ENCODE measurements at places on chromosomes 16 and 17.

- DNase-seq = no peak
Measured at GRCh38 chr17:19370493-19370960, 7.8 kb upstream of the MAPK7 start.

- no peak for DNase-seq
Measured at GRCh38 chr16:381789-382717, at the start of gene PGAP6. Gene PGAP6 (minus strand): TSS chr16:381978. CDS start chr16:381821, 157 bp downstream.

- DNase-seq = peak; percentile 84
Measured at GRCh38 chr17:3668279-3669084, at the start of the genes EMC6 and TAX1BP3. Gene EMC6 (plus strand): TSS chr17:3668812. CDS start chr17:3669147, 335 bp downstream. Gene TAX1BP3 (minus strand): TSS chr17:3668578. CDS start chr17:3668526, 52 bp downstream.

- DNase-seq = no peak
Measured at GRCh38 chr16:53168744-53169143, 114.0 kb downstream of the CHD9 start.

GRCh38 chr16:52465711-52466267 is 81.2 kb downstream of the TOX3 start:
- DNase-seq = no peak

GRCh38 chr16:14337303-14338191 is 266.4 kb downstream of the MRTFB start:
- no peak for DNase-seq

DNA sequence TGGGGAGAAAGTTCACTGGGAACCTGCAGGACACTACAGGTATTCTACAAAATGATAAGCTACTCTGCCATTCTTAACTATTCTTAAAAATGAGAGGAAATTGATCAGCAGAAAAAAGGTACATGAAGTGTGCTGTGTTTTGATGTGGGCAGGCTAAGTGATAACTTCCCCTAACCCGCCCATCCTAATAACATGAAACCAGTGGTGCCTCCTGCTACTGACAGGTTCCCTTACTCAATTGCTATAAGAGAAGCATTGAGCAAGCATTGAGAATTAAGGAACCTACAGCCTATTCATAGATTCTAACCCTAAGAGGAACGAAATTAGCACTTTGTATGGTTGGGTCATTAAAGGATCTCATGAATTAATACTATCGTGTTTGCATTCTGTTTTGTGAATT is 18.9 kb downstream of the XYLT1 start:
- DNase-seq = no peak

DNA sequence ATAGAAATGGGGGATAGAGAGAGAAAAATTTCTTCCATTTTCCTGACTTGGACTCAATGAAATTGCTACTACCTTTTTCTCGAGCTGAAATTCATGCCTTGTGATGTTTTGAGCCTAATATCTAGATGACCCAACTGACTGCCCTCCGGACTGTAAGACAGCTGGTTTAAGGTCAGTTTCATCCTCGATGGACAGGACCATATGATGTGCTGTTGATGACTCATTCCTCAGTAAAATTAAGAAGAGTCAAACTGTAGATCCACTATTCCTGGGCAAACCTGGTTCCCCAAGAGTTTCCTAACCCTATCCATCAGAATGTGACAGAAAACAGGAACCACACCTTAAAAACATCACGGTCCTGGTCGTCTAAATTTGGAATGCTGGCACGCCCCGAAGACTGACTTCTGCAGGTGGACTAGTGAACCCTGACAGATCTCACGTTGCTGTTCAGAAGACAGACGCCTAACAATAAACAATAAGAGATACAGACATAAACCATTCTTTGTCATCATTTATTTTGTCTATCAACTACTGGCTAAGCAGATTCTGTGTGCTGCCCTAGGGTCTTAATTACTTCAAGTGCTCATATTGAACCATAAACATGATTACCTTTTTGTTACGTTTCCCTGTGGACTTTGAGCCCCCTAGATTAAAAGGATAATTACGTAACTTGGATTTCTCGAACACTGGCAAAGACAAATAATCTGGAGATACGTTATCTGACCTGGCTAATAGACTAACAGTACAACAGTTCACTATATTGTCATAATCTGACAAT is 45.1 kb upstream of the NOS2 start:
- DNase-seq = no peak

DNA sequence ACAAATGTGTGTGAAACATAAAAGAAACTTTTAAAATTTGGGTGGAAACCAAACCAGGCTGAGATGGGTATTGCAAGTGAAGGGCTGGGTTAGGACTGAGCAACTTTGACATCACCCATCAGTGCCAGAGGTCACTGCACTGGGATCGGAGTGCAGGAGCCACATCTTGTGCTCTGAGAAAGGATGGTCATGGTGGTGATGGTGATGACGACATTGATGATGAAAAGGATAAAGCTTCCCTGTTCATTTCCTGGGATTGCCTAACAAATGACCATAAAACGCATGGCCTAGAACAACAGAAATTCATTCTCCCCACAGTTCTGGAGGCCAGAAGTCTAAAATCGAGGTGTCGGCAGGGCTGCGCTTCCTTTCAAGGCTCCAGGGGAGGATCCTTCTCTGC is 324.0 kb downstream of the MAF start:
- no peak for DNase-seq

GRCh38 chr17:72719578-72720493 is 372.7 kb downstream of the SLC39A11 start:
- DNase-seq = no peak

- DNase-seq = no peak
Measured at GRCh38 chr17:53462393-53462811, 360.3 kb upstream of the KIF2B start.

DNA sequence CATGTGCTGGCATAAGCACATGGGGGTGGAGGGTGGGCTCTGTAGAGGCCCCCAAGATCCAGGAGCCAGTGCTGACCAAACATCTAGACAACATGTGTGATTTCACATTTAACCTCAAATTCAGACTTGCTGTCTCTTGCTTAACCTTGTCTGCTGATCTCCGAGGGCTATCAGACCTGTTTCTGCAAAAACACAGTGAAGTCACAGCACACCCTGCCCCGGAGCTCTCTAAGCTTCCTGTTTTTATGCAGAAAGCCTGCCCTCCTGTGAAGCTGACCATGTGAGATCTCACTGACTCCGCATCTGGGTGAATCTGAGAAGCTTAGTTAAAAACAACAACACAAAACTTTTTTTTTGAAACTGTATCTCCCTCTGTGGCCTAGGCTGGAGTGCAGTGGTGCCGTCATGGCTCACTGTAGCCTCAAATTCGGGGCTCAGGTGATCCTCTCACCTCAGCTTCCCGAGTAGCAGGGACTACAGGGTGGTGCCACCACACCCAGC is 6.6 kb upstream of the DPEP2 start:
- no peak for DNase-seq

DNA sequence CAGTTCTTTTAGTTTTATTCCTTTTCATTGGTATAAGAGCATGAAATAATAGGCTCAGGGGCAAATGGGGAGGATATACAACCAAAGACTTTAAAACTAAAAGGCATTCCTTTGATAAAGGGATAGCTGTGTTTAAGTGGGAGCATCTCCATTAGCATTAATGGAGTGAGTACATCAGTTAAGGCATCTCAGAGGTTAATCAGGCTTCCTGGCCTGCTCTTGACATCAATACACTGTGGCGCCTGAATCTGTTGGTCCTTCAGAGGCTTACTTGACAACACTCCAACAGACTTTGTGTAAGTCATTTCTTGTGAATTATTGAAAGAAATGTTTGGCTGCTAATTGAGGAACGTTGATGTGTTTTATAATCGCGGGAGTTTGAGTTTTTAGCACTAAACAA is 230.7 kb downstream of the BCAS3 start:
- DNase-seq = no peak
